ENCODE measurements at places on chromosomes 5 and 9. TPM values are rescaled to one million over a fixed set of nuclear protein-coding genes. Genes with fewer than 3 reads are reported as not detected.

Gene CD72
- total RNA-seq: 2.0 TPM

Gene S100Z
- total RNA-seq: not detected

Gene KCNV2
- total RNA-seq: not detected

DNA sequence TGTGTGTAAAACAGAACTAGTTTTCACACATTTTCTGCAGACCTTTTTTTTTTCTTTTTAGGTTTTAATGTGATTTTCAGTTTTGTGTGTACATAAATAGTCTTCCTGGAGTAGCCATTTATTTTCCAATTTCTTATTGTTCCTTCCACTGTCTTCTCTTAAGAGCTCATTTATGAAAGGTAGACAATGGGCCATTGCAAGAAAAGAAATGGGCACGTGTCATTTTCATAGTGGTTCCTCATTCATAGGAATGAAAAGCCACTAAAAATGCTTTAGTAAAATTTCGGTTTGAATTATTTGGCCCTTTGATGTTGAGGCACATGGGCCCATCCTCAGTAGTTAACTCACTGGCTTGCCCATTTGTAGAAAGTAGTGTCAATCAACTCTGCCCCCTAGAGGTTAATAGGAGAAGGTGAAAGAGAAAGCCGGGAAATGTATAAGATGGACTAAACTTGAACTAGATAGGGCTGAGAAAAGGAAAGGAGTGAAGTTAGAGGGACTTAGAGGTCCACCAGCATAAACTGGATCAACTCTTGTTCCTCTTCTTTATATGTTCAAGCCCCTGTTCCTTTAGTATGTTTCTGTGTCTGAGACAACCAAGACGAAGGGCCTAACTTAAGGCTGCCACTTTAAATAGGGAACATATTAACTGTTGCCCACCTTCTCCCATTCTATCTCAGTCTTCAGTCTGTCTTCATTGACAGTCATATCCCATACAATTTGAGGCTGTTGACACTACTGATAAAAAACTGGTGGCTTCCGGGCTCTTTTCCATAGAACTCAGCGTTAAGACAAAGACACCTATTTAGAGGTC, 72.6 kb downstream of the SMARCA2 start:
- no peak for DNase-seq

- no peak for DNase-seq
Observed at GRCh38 chr9:84818791-84819190, 149.3 kb downstream of the NTRK2 start.

GRCh38 chr5:83313436-83313835, 158.1 kb upstream of the VCAN start:
- DNase-seq: no peak

GRCh38 chr9:111728143-111728542, 66.6 kb downstream of the SHOC1 start:
- DNase-seq: no peak

DNA sequence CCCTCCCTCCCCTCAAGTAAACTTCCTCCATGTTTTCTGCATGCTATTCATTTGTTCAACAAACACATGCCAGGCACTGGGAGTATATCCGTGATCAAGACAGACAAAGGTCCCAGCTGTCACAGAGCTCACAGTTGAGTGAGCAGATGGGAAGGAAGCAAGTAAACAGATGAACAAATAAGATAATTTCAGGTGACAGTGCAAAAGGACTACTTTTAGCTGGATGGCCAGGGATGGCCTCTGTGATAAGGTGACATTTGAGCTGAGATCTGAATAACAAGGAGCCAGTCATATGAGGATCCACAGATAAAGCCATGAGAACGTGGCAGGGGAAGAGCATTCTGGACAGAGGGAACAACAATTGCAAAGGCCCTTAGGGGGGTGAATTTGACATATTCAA, 121.7 kb upstream of the RAD23B start:
- DNase-seq: peak; percentile 9

- DNase-seq: no peak
Observed at GRCh38 chr9:104092875-104093600, 1.1 kb upstream of the SMC2 start.

Gene ARID3C
- not detected for total RNA-seq

DNA sequence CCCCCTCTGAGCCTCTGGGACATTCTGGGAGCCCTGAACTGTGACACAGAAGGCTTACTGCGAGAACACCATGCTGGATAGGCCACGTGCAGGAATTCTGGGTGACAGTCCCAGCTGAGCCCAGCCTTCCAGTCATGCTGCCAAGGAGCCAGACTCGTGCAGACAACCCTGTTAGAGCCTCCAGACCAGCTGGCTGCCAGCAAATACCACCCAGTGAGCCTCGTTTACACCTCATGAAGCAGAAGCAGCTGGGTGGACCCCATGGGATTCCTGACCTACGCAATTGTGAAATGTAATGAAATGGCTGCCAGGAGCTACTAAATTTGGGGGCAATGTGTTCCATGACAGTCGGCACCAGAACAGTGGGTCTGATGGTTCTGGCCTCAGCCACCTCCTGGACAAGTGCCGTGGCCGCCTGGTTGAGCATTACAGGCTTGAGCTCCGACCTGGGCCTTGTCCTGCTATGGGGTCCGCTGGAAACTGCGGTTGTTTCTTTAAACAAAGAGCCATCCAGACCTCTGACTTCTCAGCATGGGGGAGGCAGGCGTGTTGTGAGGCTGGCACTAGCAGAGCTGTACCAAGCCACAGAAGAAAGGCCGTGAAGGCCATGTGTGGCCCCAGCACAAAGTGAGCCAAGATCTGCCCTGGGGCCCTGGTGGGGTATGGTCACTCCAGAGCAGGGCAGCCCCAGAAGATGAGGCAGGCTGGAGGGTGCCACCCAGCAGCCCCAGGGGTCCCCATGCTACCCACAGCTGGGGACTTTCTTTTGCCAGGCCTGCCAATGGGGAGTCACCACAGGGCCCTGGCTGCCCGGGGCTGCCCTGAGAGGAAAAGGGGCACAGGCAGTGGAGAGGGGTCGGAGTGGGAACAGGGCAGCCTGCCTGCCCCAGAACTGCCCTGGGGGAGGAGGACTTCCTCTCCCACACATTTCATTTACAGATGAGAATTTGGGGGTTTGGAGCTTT, 19.3 kb upstream of the RXRA start:
- no peak for DNase-seq

Gene ST8SIA4
- 6.5 TPM for total RNA-seq

DNA sequence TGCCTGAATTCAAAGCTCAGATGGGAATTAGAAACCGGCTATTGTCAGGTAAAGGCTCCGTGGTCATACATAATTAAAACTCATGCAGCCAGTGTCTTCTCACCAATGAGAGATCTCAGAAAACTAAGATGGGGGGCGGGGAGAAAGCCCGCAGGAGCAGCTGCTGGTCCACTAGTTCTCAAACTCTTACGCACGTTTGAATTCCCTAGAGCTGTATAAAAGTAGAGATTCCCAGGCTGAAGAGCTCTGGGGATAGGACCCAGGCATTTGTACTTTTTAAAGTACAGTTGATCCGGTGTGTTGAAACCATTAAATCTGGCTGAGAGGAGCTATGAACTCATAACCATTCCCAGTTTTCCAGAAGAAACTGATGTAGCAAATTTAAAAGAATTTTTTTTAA, 68.5 kb downstream of the FRMD3 start:
- no peak for DNase-seq

DNA sequence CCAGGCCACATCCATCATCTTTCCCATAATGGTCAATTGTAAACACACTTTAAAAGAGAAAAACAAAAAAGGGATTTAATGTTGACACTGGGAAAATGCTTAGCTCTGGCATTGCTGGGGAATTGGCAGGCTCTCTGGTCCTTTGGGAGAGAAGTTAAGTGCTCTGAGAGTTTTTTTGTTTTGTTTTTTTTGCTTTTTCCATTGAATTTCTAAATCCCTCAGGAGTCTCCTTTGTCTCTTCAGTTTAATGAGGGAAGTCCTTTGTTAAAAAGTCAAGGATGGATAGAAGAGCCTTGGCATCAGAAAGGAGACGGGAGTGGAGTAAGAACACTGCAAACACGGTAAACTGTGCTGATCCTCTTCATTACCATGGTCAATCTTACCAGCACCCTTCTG, 7.1 kb upstream of the HAND1 start:
- DNase-seq: no peak

DNA sequence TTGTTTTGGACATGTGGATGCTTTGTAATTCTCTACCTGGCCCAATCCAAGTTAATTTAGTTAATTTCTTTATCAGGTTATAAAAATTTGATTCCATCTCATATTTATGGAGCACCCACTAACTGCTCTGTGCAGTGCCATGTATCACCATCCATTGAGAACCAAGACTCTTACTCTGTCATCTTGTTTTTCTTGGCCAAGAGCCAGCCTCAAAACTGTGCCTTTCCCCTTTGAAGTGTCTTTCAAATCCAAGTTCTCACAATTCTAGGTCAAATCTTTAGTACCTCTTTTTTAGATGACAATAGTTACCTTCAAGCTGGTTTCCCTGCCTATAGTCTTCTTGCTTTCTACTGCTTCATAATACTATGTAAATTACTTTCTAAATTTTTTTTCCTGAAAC, 3.2 kb downstream of the COMMD10 start:
- no peak for DNase-seq

Gene IL9
- total RNA-seq: not detected

Gene HTR4
- not detected for total RNA-seq

Gene CDH10
- total RNA-seq: not detected

Gene ABO
- total RNA-seq: 25.4 TPM

GRCh38 chr5:131252824-131253171, 11.1 kb upstream of the CDC42SE2 start:
- DNase-seq: peak; percentile 62

Gene DOK3
- 7.9 TPM for total RNA-seq

Gene LOX
- total RNA-seq: 6.5 TPM

DNA sequence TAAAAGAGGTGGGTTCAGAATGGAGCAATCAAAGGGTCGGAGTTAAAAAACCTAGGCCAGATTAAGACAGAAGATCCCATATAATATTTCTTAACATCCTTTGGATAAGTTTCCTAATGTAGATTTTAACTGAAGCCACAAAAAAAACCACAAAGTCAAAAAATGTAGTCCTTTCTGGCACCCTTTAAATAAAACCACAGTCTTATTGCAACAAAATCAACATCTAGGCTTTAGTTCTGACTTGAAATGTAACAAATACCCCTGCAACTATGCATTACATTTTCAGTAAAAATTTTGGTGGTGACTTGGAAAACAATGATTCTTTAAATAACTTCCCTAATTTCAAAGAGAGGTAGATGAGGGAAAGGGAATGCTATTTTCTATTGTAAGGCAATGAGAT, 109.2 kb downstream of the PSAT1 start:
- no peak for DNase-seq

Gene SLC36A2
- not detected for total RNA-seq

DNA sequence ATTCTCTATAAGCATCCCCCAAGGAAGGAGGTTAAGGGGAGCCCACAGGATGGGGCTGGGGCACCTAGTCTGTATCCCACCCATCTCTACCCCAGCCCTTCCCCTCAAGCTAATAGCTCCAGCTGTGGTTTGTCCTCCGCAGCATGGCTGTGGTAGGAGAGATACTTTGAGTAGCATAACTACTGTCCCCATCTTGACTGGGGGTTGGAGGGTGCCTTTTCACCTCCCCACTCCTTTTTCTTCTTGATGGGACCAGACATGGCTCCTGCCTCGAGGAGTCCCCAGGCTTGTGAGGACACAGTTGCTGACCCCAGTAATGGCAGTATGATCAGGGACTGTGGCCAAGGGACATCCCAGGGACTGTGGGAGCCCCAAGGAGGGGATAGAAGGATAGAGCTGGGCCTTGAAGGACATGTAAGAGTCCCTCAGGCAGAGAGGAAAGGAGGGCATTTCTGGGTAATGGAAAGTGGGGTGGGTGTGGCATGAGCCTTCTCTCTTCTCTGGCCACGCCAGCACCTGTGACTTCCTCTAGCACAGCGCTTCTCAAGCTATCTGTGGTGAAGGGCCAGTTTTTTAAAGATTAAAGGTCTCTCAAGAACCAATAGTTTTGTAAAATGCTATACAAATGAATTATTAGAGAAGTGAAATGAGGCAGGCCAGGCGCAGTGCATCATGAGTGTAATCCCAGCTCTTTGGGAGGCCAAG, 14.0 kb downstream of the OLFML2A start:
- no peak for DNase-seq

GRCh38 chr5:1473746-1474145, 28.5 kb upstream of the SLC6A3 start:
- DNase-seq: no peak

Gene BTNL9
- total RNA-seq: 26.0 TPM
